ENCODE measurements at places on chromosomes 16 and 17. TPM values are rescaled to one million over a fixed set of nuclear protein-coding genes. Genes with fewer than 3 reads are reported as not detected.

CHST5 gene
- under 0.01 TPM for total RNA-seq

DNA sequence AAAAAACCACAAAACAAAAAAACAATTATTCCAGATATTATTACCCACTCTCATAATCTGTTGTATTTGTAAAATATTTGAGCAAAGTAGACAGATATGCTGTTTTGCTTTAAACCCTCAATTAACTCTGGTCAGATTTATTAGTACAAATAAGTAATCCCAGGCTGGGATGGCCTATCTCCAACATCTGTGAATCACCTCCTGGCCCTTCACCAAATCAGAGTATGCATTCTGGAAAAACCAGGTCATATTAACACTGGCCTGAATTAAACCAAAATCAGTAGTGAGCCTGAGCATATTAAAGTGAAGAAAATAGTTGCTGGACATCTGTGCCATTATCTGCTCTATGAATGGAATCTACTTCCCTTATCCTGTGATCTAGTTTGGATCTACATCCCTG, 41.0 kb downstream of the STAT3 start:
- peak overlapping the region; percentile 73 for H3K27ac ChIP-seq
- H3K27me3 ChIP-seq: no peaks in the 10 kb centered on the region
- peak; percentile 72 for DNase-seq
- peaks cover 49% of the 10 kb centered on the region for H3K36me3 ChIP-seq

PRR14 gene
- 8.0 TPM for total RNA-seq

VMO1 gene
- 0.29 TPM for total RNA-seq

TBX4 gene
- total RNA-seq: 0.59 TPM

- peaks cover 13% of the 10 kb centered on the region for H3K36me3 ChIP-seq
- no peaks in the 10 kb centered on the region for H3K27me3 ChIP-seq
- peak overlapping the region; percentile 77 for H3K4me3 ChIP-seq
- peaks cover 30% of the 10 kb centered on the region for H3K4me1 ChIP-seq
These were observed 260.8 kb downstream of the ZFHX3 start for GRCh38 chr16:72787130-72787513.

DNA sequence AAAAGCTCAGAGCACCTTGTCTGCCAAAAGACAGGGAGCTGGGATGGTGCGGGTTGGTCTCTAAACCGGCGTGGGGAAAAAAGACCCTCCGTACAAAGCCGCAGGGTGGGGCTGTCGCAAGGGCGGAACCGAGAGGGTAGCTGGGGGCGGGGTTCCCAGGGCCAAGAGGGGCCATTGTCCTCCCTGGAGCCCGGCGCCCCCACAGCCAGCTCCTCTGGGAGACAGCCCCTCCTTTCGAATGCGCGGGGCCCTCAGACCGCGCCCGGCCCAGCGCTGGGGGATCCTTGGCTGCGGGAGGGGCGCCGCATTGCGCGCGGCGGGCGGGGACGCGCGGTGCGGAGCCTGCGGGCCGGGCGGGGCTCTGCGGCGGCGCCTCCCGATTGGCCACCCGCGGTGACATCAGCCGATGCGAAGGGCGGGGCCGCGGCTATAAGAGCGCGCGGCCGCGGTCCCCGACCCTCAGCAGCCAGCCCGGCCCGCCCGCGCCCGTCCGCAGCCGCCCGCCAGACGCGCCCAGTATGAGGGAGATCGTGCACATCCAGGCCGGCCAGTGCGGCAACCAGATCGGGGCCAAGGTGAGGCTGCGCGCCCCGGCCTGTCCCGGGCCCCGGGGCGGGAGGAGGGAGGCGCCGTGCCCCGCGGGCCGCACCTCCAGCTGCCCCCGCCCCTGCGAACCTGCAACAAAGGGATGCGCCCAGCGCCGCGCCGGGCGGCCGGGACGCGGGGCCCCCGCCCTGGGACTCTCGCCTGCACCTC, at the start of gene TUBB3:
TSS of gene TUBB3 (plus strand) at position 459 of the 756 bp plus-strand sequence. CDS start at position 519, 60 bp downstream.
- H3K27me3 ChIP-seq: no peaks in the 10 kb centered on the region
- H3K36me3 ChIP-seq: no peaks in the 10 kb centered on the region
- peak; percentile 100 for DNase-seq
- H3K27ac ChIP-seq: peak within 1 kb of the TSS; percentile 100

HS3ST2 gene
- under 0.01 TPM for total RNA-seq

KCNJ18 gene
- total RNA-seq: not detected

DNA sequence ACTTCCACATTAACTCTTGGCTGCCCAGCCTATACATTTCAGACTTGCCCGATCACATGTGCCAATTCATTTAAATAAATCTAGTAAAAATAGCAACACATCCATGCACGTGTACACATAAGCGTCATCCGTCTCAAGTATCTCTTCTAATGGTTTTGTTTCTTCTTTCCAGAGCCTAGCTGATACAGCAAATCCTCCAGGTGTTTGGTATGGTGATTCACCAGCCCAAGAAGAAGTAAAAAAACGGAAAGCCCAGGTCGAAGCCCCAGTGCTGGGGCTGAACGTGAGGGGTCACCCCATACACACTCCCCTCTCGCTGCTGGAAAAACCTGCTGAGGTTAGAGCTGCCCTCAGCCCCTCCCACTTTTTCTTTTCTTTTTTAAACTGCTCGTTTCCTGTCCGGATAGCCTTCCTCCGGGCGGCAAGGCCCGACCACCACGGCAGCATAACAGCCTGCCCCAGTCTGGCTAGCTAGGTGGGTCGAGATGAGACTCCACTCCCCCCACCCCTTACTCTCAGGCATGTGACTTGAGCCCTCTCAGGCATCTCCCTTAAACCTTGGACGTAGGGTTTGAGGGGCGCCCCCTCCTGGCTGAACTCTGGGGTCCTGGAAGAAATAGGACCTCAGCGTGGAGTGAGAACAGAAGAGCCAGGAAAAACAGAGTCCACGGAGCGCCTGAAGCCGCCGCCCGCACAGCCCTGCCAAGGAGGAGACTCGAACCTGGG, 13.9 kb upstream of the OR1F1 start:
- peaks cover 44% of the 10 kb centered on the region for H3K27me3 ChIP-seq
- no peak overlapping the region for H3K4me3 ChIP-seq
- no peak overlapping the region for H3K27ac ChIP-seq
- H3K36me3 ChIP-seq: no peaks in the 10 kb centered on the region
- H3K4me1 ChIP-seq: no peaks in the 10 kb centered on the region

DNA sequence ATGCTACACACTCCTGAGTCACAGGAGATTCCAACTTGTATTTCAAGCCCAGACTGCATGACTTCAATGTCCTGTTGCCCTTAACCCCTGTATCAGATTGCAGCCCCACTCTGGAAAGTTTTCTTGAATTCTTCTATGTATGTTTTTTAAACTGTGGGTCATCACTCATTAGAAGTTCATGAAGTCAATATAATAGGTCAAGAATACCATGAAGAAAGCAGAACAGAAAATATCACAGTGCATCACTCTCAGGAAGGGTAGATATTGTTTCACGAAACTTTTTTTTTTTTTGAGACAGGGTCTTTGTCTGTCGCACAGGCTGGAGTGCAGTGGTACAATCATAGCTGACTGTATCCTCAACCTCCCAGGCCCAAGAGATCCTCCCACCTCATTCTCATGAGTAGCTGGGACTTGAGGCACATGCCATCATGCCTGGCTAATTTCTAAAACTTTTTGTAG, 20.5 kb downstream of the PRKCB start:
- no peaks in the 10 kb centered on the region for H3K27me3 ChIP-seq
- DNase-seq: no peak
- H3K36me3 ChIP-seq: no peaks in the 10 kb centered on the region
- no peak overlapping the region for H3K27ac ChIP-seq

DNA sequence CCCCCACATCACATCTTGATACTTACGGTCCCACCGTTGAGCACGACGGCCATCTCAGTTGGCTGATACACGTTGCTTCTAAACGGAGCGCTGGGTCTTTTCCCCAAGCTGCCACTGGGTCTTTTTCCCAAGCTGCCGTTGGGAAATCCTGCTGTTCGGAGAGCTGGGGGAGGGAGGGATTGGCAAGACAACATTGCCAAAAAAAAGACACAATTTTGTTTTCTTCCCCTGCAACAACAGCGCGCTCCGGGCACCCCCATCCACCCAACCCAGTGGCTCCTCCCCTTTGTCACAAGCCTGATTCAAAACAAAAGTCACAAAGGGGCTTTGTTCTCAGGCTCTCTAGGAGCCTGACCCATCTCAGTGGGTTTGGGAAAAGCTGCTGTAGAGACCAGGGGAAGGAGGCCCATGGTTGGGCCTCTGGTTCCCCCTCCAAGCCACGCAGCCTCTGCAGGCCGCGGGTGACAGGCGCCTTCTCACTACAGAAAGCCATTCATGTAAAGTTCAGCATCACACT, 22.8 kb downstream of the GPRC5B start:
- H3K4me3 ChIP-seq: no peak overlapping the region
- H3K27ac ChIP-seq: no peak overlapping the region
- H3K36me3 ChIP-seq: no peaks in the 10 kb centered on the region
- H3K4me1 ChIP-seq: peaks cover 7% of the 10 kb centered on the region
- H3K27me3 ChIP-seq: no peaks in the 10 kb centered on the region

GRCh38 chr17:82065638-82066303, at the start of gene DUS1L:
Gene DUS1L (minus strand): TSS chr17:82065804. CDS start chr17:82065059, 745 bp downstream.
- peak within 1 kb of the TSS; percentile 88 for H3K4me3 ChIP-seq
- peaks cover 28% of the 10 kb centered on the region for H3K36me3 ChIP-seq
- peak; percentile 99 for DNase-seq
- peaks cover 17% of the 10 kb centered on the region for H3K4me1 ChIP-seq
- peak within 1 kb of the TSS; percentile 71 for H3K27ac ChIP-seq

DNA sequence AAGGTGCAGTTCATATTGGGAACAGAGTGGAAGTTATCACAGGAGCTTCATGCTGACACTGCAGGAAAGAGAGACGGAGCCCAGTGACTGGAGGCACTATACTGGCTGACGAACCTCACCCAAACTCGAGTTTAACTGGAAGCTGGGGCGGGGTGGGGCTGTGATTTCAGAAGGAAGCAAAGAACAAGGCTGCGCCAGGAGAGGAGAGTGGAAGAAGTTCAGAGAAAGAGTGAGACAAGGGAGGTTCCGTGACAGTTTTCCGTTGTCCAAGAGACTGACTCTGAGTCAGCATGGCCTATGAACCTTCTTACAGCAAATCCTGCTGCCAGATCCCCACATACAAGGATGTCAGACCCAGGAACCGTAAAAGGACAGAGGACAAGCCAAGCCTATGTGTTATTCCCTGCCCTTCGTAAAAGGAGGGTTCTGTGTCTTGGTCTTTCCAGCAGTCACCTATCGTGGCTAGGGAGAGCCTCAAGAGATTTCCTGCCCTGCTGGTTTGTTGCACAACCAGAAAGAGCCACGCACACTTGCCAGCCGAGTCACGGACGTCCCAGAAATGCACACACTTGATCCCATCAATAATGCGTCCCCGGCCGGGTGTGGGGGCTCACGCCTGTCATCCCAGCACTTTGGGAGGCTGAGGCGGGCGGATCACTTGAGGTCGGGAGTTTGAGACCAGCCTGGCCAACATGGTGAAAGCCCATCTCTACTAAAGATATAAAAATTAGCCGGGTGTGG, 5.1 kb downstream of the PITPNA start:
- H3K27ac ChIP-seq: peak overlapping the region; percentile 12
- peak; percentile 96 for DNase-seq
- peaks cover 14% of the 10 kb centered on the region for H3K36me3 ChIP-seq
- no peak overlapping the region for H3K4me3 ChIP-seq

- no peak for DNase-seq
- H3K4me3 ChIP-seq: no peak overlapping the region
- peaks cover 12% of the 10 kb centered on the region for H3K4me1 ChIP-seq
- peaks cover 37% of the 10 kb centered on the region for H3K27me3 ChIP-seq
These were observed 40.0 kb downstream of the MRPS23 start for GRCh38 chr17:57809879-57810278.

CA7 gene
- total RNA-seq: not detected

GRCh38 chr16:11312718-11313492, 31.8 kb upstream of the PRM1 start:
- H3K27me3 ChIP-seq: no peaks in the 10 kb centered on the region
- H3K36me3 ChIP-seq: no peaks in the 10 kb centered on the region
- H3K4me1 ChIP-seq: peaks cover 12% of the 10 kb centered on the region
- no peak overlapping the region for H3K27ac ChIP-seq
- no peak overlapping the region for H3K4me3 ChIP-seq

DNA sequence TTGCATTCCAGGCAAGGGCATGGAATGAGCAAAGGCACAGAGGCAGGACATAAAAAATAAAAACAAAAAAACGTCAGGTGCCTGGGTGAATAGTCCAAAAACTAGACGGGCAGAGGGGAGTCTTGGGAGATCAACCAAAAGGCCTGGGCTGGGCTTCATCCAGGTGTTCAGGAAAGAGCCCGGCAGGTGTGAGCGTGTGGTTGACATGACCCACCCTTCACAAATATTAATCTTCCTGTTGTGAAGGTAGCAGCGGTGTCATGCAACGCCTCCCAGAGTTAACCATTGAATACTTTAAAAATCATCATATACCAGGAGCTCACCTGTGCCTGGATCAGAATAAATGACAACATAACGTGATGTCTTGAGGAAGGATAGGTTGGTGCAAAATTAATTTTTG, 90.6 kb downstream of the USP22 start:
- no peak for DNase-seq
- H3K4me3 ChIP-seq: no peak overlapping the region
- H3K27me3 ChIP-seq: peaks cover 21% of the 10 kb centered on the region
- no peak overlapping the region for H3K27ac ChIP-seq
- H3K36me3 ChIP-seq: no peaks in the 10 kb centered on the region

- H3K27me3 ChIP-seq: no peaks in the 10 kb centered on the region
- no peak overlapping the region for H3K4me3 ChIP-seq
- no peaks in the 10 kb centered on the region for H3K36me3 ChIP-seq
- no peak overlapping the region for H3K27ac ChIP-seq
These were observed 27.3 kb downstream of the NUBP1 start for GRCh38 chr16:10770907-10771306.

GRCh38 chr16:30075503-30076275, at the start of gene PPP4C:
Gene PPP4C (plus strand): TSS chr16:30075994. CDS start chr16:30076378, 384 bp downstream.
- peak within 1 kb of the TSS; percentile 70 for H3K27ac ChIP-seq
- peaks cover 17% of the 10 kb centered on the region for H3K4me1 ChIP-seq
- peak; percentile 99 for DNase-seq
- peaks cover 54% of the 10 kb centered on the region for H3K36me3 ChIP-seq

MAPK8IP3 gene
- 64.1 TPM for total RNA-seq

- peaks cover 8% of the 10 kb centered on the region for H3K4me1 ChIP-seq
- H3K27me3 ChIP-seq: peaks cover 42% of the 10 kb centered on the region
- H3K36me3 ChIP-seq: no peaks in the 10 kb centered on the region
- no peak overlapping the region for H3K4me3 ChIP-seq
- DNase-seq: peak; percentile 91
These were observed 928 bp downstream of the HBA1 start for GRCh38 chr16:177394-177822.

ACE gene
- total RNA-seq: 17.7 TPM

GRCh38 chr17:35784895-35785294, 10.5 kb downstream of the MMP28 start:
- H3K4me3 ChIP-seq: no peak overlapping the region
- DNase-seq: peak; percentile 85
- H3K4me1 ChIP-seq: peaks cover 52% of the 10 kb centered on the region
- H3K27ac ChIP-seq: no peak overlapping the region
- H3K36me3 ChIP-seq: no peaks in the 10 kb centered on the region

C16orf92 gene
- not detected for total RNA-seq

All from osteoblast (primary cell).